ENCODE measurements at places on chromosomes 7 and 10. TPM values are rescaled to one million over a fixed set of nuclear protein-coding genes. Genes with fewer than 3 reads are reported as not detected.

GRCh38 chr10:113003052-113003451 is 53.0 kb downstream of the TCF7L2 start:
- DNase-seq = no peak

- DNase-seq = no peak
These were observed 52.7 kb downstream of the VPS50 start for GRCh38 chr7:93284908-93285307.

GRCh38 chr7:67625257-67625737 is 628.7 kb downstream of the TYW1 start:
- DNase-seq = peak; percentile 93

EVX1 gene
- 7.1 TPM for total RNA-seq

- no peak for DNase-seq
These were observed 4.4 kb downstream of the HIPK2 start for GRCh38 chr7:139773371-139773770.

FGF8 gene
- total RNA-seq = 1.1 TPM

DNA sequence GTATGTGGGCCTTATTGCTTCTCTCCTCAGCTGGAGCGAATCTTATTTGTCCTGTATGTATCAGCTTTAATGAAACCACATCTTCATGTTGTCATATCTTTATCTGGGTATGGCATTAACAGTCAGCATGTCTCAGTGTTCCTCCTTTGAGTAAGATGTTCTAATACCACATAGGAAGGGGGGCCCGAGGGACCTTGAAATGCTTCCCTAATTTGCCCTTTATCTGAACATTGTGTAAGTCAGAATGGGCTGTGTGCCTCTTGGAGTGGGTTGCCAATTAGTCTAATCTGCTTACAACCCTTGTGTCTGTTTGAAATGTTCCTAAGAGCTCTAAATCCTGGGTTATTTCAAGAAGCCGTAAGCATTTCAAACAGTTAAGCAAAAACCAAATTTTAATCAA is 623.8 kb downstream of the SUGCT start:
- DNase-seq = no peak

AKR1B1 gene
- total RNA-seq = 99.6 TPM

HSPA12A gene
- total RNA-seq = 75.0 TPM

- no peak for DNase-seq
These were observed 27.0 kb upstream of the SUN1 start for GRCh38 chr7:805261-805660.

Data from glutamatergic neuron (in vitro differentiated cells).